Diencephalon (tissue), 1 donor: ENCODE measurements at places on chromosomes 3 and 15. TPM values are rescaled to one million over a fixed set of nuclear protein-coding genes. Genes with fewer than 3 reads are reported as not detected.

Gene ATP8B4
- 11.1 TPM for total RNA-seq

Gene GABRR3
- not detected for total RNA-seq

Gene PXYLP1
- 41.5 TPM for total RNA-seq

Gene SNURF
- 67.6 TPM for total RNA-seq

Gene PDZRN3
- total RNA-seq, result 35.5 TPM

Gene LMAN1L
- total RNA-seq, result not detected

Gene SCN5A
- 2.8 TPM for total RNA-seq

Gene ITPKA
- total RNA-seq, result 0.69 TPM

Gene MRPL47
- total RNA-seq, result 40.6 TPM
